Left ventricle myocardium inferior (tissue), 1 donor: ENCODE measurements at places on chromosomes 13 and 19.
A peak's percentile ranks its signal among the peaks of the same experiment; 100 is the strongest.

- peak; percentile 43 for DNase-seq
Measured at GRCh38 chr13:97502181-97502580, 68.2 kb downstream of the RAP2A start.

DNA sequence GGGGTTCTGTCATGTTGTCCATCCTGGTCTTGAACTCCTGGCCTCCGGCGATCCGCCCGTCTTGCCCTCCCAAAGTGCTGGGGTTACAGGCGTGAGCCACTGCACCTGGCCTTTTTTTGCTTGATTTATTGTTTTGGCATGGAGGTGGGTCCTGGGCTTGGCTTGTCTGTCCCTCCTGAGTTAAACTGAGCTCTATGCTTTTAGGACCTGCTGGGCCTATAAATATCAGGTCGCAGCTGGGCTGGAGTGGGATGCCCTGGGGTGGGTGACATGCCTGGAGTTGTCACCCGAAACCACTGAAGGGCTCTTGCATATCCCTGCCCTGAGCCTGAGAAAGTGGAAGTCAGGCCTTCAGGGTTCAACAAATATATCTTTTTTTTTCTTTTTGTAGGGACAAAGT is 5.5 kb downstream of the ARRDC5 start:
- DNase-seq: no peak

DNA sequence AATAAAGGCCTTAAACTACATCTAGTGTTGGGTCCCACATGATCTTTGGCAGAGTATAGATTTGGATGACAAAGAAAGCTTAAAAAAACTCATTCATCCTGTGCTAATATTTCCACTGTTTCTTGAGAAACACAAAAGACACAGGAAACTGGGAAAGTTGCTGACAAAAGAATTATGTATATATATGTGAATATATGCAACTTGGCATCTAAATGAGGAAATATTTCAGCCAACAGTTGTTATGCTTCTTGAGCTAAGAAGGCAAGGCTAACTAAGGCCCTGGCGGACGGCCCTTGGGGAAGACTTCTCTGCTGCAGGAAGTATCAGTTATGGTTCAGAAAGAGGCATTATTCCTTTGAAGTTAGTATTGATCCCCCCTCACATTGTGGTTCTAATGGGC is 491.8 kb downstream of the DIAPH3 start:
- DNase-seq: no peak

DNA sequence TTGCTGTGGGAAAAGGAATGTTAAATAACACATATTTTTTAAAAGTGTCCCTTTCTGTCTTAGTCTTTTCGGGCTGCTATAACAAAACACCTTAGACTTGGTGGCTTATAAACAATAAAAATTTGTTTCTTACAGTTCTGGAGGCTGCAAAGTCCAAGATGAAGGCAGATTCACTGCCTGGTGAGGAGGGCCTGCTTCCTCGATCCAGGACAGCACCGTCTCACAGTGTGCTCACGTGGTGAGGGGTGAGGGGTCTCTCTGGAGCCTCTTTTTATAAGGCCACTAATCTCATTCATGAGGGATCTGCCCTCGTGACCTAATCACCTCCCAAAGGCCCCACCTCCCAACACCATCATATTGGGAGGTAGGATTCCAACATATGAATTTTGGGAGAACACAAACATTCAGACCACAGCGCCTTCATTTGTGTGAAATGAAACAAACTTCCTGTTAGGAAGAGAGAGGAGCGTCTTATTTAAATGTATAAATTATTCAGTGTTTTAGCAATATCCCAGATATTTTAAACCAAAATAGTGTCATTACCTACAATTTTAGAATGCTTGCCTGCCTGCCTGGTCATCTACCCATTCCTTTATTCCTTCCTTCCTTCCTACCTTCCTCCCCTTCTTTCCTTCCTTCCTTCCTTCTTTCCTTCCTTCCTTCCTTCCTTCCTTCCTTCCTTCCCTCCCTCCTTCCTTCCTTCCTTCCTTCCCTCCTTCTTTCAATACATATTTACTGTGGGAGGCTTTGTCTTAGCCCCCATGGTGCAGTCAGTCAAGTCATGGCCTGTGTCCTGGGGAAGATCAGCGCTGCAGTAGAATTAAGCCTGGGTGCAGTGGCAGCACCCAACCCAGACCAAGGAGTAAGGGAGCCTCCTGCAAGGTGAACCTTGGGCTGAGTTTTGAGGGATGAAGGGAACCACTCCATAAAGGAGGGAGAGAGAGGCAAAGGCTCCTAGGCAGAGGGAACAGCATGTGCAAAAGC is 84.2 kb downstream of the TEX26 start:
- no peak for DNase-seq

- DNase-seq: no peak
Measured at GRCh38 chr13:66427458-66427861, 802.7 kb downstream of the PCDH9 start.

GRCh38 chr13:104466016-104466415 is 1399.8 kb upstream of the SLC10A2 start:
- no peak for DNase-seq

GRCh38 chr13:25927363-25927762 is 124.5 kb downstream of the SHISA2 start:
- DNase-seq: no peak

DNA sequence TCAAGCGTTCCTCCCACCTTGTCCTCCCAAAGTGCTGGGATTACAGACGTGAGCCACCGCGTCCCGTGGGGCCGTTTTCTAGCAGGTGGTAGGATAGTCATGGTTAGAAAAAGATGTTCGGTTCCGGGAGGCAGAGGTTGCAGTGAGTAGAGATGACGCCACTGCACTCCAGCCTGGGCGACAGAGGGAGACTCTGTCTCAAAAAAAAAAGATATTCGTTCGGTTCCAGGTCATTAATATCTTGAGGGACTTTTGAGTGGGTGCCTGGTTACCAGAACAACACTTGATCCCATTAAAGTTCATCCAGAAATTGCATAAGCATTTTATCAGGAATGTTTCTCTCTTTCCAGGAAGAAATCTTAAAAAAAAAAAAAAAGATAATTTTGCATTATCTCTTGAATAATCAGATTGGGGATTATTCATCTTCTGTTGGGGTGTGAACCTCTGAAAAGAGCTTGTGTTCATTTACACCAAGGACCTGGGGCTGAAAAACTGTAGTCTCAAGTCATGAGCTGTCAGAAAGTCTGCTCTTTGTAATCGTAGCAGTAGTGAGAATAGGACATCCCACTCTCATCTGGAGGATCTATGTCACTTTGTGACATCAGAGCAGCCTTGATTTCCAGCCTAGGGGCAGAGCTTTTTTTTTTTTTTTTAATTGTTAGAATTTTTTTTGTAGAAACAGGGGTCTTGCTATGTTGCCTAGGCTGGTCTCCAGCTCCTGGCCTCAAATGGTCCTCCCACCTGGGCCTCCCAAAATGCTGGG is 1.0 kb upstream of the ETHE1 start:
- DNase-seq: no peak

DNA sequence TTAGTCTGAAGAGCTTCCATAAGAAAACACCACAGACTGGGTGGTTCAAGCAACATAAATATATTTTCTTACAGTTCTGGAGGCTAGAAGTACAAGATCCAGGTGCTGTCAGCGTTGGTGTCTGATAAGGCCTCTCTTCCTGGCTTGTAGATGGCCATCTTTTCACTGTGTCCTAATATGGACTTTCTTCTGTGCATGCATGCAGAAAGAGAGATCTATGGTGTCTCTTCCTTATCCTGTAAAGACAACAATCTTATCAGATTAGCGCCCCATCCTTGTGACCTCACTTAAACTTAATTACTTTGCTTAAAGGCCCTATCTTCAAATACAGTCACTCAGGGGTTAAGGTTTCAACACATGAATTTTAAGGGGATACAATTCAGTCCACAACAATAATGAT is 14.1 kb upstream of the NDFIP2 start:
- no peak for DNase-seq

DNA sequence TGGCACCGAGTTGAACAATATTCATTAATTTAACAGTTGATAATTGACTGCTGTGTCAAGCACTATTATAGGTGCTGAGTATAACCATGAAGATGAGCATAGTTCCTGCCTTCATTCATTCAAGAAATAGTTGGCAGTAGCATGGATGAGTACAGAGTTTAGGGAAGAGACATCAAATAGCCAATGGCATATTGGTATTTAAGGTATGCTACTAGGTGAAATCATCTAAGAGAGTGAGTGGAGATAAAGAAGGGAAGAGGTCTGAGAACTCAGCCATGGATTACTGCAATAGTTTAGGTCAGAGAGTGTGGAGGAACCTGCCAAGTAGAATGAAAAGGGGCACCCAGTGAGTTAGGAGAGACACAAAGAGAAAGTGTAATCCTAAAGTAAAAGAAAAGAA is 4.9 kb upstream of the HTR2A start:
- DNase-seq: no peak

- DNase-seq: no peak
Measured at GRCh38 chr19:47506459-47506858, 8.4 kb downstream of the NAPA start.

GRCh38 chr13:74062933-74063332 is 71.3 kb downstream of the KLF12 start:
- DNase-seq: peak; percentile 66

GRCh38 chr13:65417953-65418352 is 1812.2 kb downstream of the PCDH9 start:
- DNase-seq: no peak

- DNase-seq: no peak
Measured at GRCh38 chr13:86986448-86986847, 684.7 kb upstream of the SLITRK5 start.

- no peak for DNase-seq
Measured at GRCh38 chr19:15337202-15337601, 4.9 kb upstream of the BRD4 start.

DNA sequence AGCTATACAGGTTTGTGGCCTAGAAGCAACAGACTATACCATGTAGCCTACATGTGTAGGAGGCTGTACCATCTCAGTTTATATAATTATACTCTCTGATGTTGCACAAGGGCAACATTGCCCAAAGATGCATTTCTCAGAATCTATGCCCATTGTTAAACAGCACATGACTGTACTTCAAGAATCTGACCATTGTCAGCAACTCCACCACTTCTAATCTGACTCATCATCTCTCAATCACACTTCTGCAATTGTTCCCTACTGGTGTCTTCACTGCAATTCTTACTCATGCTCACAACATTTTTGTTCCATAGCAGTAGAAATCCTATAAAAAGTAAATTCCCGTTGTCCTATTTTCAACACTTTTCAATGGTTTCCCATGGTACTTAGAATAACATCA is 63.9 kb upstream of the ATXN8OS start:
- no peak for DNase-seq

DNA sequence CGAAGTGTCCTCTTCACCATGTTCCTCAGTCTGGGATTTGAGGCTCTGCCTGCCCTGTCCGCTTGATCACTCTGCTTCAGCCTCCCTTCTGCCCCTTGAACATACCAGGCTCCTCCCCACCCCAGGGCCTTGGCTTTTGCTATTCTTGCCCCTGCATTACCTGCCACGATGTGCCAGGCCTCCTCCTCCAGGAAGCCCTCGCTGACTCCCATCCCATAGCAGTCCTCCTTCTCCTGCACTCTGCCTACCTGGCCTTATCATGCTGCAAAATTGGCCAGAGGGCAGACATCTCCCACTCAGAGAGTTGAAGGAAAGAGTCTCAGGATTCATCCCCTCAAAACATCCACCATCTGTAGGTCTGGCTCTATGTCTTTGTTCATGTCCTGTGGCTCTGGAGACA is 2.2 kb downstream of the YJEFN3 start:
- no peak for DNase-seq

GRCh38 chr19:15194938-15195337 is 5.9 kb downstream of the NOTCH3 start:
- no peak for DNase-seq

DNA sequence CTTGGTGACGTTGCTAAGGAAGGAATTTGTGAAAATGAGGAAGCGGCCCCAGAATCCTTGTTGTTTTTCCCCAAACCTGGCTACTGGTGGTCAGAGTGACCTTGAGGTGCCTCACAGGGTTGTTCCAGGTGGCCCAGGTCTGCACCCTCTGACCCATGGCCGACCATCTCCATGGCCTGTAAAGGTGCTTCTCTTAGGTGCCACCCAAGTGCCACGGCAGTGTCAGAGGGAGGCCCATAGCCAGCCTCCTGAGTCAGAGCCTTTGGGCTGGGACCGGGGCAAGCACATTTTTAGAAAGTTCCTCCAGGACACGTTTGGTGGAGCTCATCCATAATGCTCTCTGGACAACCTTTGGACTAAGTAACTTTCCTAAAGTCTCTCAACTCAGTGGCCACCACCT is 83.9 kb upstream of the IRS2 start:
- no peak for DNase-seq

DNA sequence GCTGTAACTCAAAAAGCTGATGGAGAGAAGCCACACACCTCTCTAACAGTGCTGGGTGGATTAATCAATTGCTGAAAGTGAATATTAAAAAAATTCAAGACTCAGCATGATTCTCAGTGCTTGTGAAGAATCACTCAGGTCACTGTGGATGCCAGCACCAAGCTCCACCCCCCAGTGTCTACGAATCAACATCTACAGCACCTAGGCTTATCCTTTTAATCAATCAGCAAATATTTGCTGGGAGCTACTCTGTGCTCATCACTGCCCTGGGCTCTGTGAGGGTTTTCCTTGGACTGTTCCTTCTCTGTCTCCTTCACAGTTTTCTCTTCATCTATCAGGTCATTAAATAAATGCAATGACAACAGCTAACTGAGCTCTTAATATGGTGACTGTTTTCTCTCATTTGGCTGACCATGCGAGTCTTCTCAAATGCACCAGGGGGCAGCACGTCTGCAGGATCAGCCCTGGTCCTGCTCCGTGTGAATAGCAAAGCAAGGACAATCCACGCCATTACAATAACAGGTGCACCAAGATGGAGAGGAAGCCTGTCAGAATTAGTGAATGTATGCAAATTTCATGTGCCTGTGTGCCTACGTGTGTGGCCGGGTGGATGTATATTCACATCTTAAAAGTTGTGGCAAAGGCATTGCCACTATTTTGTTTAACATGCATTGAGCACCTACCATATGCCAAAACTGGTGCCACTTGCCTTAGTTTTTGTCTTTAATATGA is 14.6 kb upstream of the C13orf42 start:
- DNase-seq: peak; percentile 21

GRCh38 chr13:79090552-79091124 is 315.4 kb downstream of the RBM26 start:
- no peak for DNase-seq

DNA sequence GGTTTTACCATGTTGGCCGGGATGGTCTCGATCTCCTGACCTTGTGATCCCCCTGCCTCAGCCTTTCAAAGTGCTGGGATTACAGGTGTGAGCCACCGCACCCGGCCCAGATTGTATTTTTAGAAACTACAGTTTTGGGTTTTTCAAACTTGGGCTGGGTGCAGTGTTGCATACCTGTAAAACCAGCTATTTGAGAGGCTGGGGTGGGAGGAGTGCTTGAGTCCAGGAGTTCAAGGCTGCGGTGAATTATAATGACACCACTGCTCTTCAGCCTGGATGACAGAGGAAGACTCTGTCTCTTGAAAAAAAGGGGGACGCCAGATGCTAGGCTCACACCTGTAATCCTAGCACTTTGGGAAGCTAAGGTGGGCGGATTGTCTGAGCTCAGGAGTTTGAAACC is 4.2 kb downstream of the CHAF1A start:
- no peak for DNase-seq

DNA sequence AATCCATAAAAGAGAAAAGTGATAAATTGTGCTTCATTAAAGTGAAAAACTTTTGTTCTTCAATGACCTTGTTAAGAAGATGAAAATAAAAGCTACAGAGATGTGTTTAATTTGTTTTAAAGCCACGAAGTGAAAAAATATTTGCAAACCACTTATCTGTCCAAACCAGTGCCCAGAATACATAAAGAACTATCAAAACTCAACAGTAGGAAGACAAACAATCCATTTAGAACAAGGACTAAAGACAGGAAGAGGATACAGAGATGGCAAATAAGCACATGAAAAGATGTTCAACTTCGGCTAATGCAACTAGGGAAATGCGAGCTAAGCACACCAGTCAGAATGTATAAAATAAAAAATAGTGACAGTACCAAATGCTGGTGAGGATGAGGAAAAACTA is 15.0 kb downstream of the GJB6 start:
- no peak for DNase-seq
